ENCODE measurements at places on chromosomes 5 and 9. TPM values are rescaled to one million over a fixed set of nuclear protein-coding genes. Genes with fewer than 3 reads are reported as not detected.

DNA sequence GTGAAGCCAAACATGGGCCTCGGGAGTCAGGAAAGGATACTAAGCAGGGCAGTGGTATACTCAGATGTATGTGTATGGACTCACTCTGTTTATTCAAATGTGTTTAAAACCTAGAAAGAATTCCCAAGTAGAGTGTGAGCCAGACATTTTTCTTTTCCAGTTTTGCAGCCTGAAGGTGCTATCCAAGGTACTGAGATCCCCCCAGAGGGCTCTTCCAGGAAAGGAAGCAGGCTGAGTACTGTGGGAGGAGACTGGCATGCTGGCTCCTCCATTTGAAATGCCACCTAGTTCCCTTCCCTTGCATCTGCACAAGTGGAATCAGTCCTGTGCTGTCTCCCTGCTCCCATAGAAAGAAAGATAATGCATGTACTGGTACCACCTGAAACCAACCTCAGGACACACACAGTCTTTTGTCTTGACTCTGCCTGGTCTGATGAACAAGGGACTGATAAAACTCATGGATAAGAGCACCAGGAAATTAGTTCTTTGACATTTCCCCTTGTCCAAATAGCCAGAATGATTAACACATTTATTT, 85.9 kb downstream of the HRH2 start:
- no peaks in the 10 kb centered on the region for H3K4me1 ChIP-seq
- no peaks in the 10 kb centered on the region for H3K27me3 ChIP-seq
- DNase-seq = no peak
- H3K27ac ChIP-seq = no peak overlapping the region
- H3K36me3 ChIP-seq = no peaks in the 10 kb centered on the region

DNA sequence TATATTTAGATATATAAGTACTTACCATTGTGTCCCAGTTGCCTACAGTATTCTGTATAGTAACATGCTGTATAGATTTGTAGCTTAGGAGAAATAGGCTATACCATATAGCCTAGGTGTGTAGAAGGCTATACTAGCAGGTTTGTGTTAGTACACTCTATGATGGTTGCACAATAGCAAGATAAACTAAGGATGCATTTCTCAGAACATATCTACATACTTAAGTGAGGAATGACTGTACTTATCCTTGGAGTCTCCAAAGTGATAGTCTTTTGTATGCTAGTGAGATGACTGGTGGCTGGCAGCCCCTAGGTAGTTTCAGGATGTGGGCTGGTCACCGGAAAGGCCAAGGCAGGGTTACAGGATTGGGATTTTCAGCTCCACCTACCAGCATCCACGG, 208.7 kb downstream of the ARHGEF28 start:
- no peaks in the 10 kb centered on the region for H3K27me3 ChIP-seq
- H3K36me3 ChIP-seq = no peaks in the 10 kb centered on the region
- no peak for DNase-seq
- no peaks in the 10 kb centered on the region for H3K4me1 ChIP-seq
- no peak overlapping the region for H3K4me3 ChIP-seq

GRCh38 chr9:123656565-123656964, 273.4 kb downstream of the DENND1A start:
- no peaks in the 10 kb centered on the region for H3K36me3 ChIP-seq
- no peaks in the 10 kb centered on the region for H3K4me1 ChIP-seq
- DNase-seq = no peak
- H3K27ac ChIP-seq = no peak overlapping the region
- H3K4me3 ChIP-seq = no peak overlapping the region
- H3K27me3 ChIP-seq = no peaks in the 10 kb centered on the region

DNA sequence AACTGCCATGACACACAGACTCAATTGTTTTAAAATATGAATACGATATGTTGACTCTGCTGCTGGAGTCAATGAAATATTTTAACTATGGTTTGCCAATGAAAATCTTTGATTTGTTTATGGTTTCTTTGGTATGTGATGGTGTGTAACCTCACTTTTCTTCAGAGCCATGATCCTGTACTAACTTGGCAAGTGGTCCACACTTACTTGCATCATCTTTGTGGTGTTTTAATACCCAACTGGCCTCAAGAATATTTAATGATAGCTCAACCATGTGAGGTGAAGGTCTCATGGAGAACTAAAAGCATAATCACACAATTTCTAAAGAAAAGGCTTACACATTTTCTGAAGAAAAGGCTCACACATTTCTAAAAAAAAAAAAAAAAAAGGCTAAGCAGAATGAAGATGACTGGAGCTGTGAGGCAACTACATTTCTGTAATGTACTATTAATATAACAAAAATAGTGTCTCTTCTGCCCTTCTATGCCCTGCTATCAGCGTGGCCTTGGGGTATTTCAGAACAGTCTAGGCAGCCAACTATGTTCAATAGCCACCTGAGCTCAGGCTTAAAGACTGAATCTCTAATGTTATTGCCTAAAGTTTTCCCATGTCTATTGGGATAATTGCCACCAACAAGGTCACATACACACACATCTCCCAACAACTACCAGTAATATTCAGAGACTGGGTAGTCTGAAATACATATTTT, 395.0 kb downstream of the MLLT3 start:
- H3K36me3 ChIP-seq = no peaks in the 10 kb centered on the region
- no peak overlapping the region for H3K4me3 ChIP-seq
- no peak overlapping the region for H3K27ac ChIP-seq
- H3K4me1 ChIP-seq = no peaks in the 10 kb centered on the region

DNA sequence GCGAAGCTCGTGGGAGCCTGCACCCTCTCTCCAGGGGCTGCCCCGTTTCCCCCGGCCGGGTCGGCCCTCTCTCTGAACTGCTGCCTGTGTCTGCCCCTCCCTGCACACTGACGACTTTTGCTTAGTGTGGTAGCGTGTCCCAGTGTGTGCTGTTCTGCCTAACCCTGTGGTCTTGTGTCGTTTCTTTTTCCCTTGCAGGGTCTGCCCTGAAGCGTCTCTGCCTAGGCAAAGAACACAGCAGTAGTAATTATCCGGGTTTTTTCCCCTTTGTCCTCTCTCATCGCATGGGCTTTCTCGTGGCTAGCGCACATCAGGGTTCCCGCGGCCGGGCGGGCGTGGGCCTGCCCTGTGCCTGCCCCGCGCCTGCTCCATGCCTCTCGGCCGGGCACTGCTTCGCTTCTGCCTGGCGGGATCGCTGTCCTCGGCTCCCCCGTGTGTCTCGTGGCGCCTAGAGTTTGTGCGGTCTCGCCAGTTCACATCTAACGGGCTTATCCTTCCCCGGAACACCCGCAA, 122.7 kb downstream of the WNK2 start:
- no peaks in the 10 kb centered on the region for H3K4me1 ChIP-seq
- no peak for DNase-seq
- H3K27me3 ChIP-seq = no peaks in the 10 kb centered on the region
- no peak overlapping the region for H3K4me3 ChIP-seq
- H3K27ac ChIP-seq = no peak overlapping the region
- no peaks in the 10 kb centered on the region for H3K36me3 ChIP-seq

DNA sequence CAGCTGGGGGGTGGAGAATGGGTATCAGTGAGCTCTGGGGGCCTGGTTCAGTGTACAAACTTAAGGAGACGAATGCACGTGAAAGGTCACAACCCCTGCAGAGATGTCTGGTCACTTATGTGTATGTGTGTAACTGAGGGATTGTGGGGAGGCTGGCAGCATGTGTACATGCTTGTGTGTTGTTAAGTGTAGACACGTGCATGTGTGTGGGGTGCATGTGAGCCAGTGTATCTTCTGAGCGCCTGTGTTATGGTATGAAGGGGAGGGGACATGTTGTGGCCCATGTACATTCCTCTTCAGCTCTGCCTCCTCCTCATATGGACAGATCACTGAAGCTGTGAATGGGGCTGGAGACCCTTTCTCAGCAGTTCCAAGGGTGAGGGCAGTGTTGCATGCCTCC, 2.0 kb downstream of the TMEM8B start:
- no peak overlapping the region for H3K27ac ChIP-seq
- H3K4me1 ChIP-seq = peaks cover 10% of the 10 kb centered on the region
- H3K36me3 ChIP-seq = no peaks in the 10 kb centered on the region
- DNase-seq = no peak
- no peaks in the 10 kb centered on the region for H3K27me3 ChIP-seq

DNA sequence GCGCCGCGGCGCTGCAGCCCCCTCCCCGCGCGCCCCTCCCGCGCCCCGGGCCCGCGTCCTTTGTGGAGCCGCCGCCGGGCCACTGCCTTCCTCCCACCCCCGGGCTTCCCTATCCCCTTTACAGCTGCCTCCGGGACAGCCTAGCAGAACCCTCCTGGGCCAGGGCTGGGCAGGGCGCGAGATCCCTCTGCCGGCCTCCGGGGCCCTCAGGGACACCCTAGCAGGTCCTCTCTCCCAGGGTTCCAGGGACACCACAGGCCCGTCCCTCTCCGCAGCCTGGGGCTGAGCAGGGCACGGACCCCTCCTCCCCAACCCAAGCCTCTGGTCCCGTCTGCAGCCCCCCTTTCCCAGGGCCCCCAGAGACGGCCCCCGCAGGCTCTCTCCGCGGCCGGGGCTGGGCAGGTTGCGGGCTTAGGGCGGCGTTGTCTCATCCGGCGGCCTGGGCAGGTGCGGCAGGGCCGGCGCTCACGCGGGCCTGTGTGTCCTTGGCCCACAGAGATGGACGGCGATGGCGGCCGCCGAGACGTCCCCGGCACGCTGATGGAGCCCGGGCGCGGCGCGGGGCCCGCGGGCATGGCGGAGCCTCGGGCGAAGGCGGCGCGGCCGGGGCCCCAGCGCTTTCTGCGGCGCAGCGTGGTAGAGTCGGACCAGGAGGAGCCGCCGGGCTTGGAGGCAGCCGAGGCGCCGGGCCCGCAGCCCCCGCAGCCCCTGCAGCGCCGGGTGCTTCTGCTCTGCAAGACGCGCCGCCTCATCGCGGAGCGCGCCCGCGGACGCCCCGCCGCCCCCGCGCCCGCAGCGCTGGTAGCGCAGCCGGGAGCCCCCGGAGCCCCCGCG, 710 bp downstream of the WNK2 start:
- no peak for DNase-seq
- peaks cover 15% of the 10 kb centered on the region for H3K4me1 ChIP-seq
- H3K27ac ChIP-seq = peak overlapping the region; percentile 46
- peak overlapping the region; percentile 41 for H3K4me3 ChIP-seq

DNA sequence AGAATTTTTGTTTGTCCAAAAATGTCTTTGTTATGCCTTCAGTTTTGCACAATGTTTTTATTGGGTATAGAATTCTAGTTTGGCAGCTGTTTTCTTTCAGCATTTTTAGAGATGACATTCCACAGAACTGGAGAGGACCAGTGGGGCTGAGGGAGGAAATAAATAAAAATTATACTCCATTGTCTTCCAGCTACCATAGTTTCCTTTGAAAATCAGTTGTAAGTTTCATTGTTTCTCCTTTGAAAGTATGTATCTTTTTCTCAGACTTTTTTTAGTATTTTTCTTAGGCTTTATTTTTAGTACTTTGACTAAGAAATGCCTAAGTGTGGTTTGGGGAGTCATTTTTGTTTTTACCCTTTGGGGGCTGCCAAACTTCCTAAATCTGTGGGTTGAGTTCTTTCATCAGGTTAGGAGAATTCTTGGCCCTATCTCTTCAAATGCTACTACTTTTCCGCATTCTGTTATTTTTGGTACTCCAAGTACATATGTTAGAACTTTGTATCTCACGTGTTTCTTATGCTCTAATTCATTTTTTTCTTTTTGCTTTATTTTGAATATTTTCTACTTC, 15.2 kb upstream of the FBLL1 start:
- H3K4me3 ChIP-seq = no peak overlapping the region
- no peaks in the 10 kb centered on the region for H3K27me3 ChIP-seq

The ENG gene
- total RNA-seq = 1.7 TPM

The CCDC152 gene
- 5.1 TPM for total RNA-seq

GRCh38 chr5:21391506-21391905, 1403.5 kb upstream of the CDH18 start:
- H3K4me1 ChIP-seq = no peaks in the 10 kb centered on the region
- H3K36me3 ChIP-seq = no peaks in the 10 kb centered on the region
- no peak overlapping the region for H3K27ac ChIP-seq
- no peak overlapping the region for H3K4me3 ChIP-seq
- H3K27me3 ChIP-seq = no peaks in the 10 kb centered on the region

The SLC34A1 gene
- 0.05 TPM for total RNA-seq

The KIF20A gene
- total RNA-seq = 40.0 TPM

- H3K27me3 ChIP-seq = no peaks in the 10 kb centered on the region
- H3K36me3 ChIP-seq = no peaks in the 10 kb centered on the region
- peak; percentile 47 for DNase-seq
- H3K4me3 ChIP-seq = no peak overlapping the region
Measured at GRCh38 chr5:171721464-171721863, 64.2 kb upstream of the SMIM23 start.

- no peak overlapping the region for H3K4me3 ChIP-seq
- peaks cover 8% of the 10 kb centered on the region for H3K36me3 ChIP-seq
- peaks cover 4% of the 10 kb centered on the region for H3K4me1 ChIP-seq
- no peak for DNase-seq
Measured at GRCh38 chr5:177601126-177601525, 1.2 kb downstream of the B4GALT7 start.

GRCh38 chr9:115884846-115885245, 268.7 kb upstream of the PAPPA start:
- H3K27ac ChIP-seq = no peak overlapping the region
- H3K4me1 ChIP-seq = no peaks in the 10 kb centered on the region
- H3K27me3 ChIP-seq = no peaks in the 10 kb centered on the region
- no peak for DNase-seq

DNA sequence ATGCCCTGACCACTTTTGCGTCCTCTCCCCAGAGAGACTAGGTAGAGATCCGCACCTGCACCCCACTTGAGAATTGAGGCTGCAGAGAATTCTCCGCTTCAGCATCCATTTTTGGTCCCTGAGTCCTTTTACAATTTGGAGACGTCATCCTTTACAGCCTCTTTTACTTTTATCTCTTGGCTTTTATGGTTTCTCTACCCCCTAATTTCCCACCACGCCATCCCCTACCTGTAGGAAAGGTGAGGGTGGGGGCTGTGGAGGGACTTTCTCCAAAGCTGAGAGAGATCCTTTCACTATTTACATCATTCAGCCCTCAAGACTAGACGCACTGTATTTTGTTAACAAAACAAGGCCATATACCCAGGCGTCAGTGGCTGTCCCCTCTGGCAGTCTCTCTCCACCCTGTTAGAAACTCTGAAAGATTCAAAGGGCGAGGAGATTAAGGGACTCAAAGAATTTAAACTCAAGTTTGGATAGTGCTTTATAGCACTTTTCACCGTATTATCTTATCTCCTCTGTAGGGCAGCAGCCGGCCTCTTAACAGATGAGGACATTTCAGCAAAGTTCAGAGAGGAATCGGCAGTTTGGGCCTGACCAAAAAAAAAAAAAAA, 1.7 kb downstream of the MSX2 start:
- no peak for DNase-seq
- peaks cover 81% of the 10 kb centered on the region for H3K27me3 ChIP-seq
- no peak overlapping the region for H3K4me3 ChIP-seq
- H3K36me3 ChIP-seq = no peaks in the 10 kb centered on the region

DNA sequence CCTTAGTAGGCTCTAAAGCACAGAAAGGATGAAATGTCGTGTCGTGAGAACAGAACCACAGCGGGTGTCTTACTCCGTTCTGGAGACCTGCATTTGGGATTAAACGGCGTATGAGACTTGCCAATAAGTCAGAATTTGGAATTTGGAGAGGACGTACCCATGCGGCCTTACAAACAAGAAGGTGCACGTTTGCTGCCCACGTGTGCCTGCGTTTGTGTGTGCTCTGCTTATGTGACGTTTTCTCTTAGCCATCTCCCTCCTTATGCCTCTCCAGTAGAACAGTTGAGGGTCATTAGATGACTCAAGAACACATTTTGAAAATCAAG, 171.6 kb upstream of the OTULINL start:
- H3K36me3 ChIP-seq = peaks cover 38% of the 10 kb centered on the region
- no peak overlapping the region for H3K4me3 ChIP-seq
- H3K27ac ChIP-seq = no peak overlapping the region
- H3K27me3 ChIP-seq = no peaks in the 10 kb centered on the region

Measured in thymus (tissue), 14 donors.